Transverse colon (tissue), 4 donors: ENCODE measurements at places on chromosomes 5 and 9.

DNA sequence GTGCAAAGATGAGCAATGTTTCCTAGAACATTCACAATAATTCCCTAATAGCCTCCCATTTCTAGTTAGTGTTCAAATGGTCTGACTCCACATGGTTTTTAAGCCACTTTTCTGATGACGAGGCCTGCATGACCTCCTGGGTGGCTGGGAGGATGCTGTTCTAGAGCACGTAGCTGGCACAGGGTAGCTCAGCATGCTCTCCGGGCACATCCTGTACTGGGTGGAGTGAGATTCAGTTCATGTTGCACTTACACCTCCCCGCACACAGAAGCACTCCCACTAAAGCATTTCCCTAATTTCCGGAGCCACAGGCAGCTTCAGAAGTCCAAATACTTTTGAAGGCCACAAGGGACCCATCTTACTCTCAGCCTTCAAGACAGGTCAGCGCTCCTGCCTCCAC is 159.8 kb upstream of the LHFPL2 start:
- DNase-seq, result no peak

DNA sequence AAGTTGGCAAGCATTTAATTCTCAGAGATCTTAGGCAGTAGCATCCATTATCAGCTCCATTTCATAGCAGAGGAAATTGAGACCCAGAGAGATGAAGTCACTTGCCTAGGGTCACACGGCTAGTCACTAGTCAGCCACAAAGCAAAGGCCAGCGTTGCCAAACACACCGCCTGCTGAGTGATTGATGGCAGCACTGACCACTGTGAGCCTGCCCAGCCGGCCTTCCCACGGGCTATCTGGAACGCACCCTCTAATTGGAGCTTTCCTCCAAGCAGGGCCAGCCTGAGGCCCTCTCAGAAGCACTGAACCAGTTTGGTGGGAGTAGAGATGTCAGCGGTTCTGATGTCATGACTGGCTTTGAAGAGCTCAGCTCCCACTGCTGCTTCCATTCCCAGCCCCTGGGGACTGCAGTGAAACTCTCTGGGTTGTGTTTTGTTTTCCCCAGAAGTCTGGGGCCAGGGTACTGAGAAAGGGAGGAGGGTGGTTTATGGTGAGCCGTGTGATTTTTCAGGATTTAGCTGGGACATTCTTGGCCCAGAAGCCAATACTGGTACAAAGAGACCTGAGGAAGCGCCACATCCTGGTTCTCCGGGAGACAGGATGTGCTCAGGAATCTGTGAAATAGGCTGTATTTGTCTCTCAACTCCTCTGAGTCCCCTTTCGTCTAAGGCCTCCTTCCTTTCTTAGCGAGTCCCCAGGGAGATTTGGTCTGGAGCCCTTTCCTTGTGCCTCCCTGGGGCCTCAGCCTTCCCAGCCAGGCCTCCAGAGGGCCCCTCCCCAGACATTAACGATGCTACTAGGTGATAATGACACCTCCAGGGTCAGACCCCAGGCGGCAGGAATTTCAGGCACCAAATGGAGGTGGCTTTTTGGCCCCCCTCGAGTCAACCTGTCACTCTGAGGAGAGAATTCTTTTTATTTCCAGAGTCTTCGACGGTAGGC is 44.5 kb downstream of the SPRY4 start:
- no peak for DNase-seq

DNA sequence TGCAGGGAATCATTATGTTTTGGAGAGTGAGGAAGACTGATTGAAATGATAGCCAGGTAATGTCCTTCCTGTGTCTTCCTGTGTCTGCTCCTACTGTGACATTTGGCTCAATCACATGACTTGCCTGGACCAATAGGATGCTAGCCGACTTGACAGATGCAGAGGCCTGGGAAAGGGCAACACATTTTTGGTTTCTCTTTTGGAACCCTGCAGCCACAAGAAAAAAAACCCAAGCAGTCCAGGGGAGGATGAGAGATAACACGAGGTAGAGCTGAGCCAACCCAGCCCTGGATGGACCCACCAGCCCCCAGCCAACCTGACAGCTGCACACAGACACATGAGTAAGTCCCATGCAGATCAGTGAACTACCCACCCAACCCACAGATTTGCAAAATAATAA is 256.1 kb upstream of the SMARCA2 start:
- DNase-seq, result peak; percentile 33

DNA sequence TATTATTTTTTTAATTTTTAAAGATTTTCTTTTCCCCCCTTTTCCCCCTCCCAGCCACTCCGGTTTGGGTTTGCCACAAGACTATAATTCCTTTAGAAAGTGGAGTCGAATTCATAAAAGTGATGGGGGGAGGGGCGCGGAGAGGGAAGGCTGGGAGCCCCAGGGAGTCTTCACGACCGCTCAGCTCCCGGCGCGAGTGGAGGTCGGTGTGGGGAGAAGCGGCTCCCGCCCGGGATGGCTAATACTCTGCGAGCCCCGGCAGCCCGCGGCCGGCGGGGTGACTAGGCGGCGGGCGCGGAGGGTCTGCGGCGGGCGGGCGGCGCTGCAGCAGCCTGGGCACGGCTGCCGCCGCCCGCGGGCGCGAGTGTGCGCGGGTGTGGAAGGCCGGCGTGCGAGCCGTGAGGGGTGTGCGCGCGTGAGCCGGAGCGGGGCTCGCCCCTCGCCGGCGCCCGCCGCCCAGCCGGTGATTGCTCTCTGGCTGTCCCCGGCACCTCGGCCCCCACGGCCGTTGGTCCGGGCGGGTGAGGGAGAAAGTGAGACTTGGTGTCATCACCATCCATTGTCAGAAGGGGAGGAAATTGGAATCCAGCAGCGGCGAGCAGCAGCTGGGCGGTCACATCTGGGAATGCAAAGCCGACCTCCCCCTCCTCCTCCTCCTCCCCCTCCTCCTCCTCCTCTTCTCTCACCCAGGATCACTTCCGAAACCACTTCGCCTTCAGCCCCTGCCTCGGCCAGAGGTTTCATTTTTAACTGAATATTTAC is at the start of gene PARP8:
PARP8 (plus strand) TSS at position 377 of the 762 bp plus-strand sequence. CDS start 459 bp downstream, outside the sequence.
- peak; percentile 52 for DNase-seq

DNA sequence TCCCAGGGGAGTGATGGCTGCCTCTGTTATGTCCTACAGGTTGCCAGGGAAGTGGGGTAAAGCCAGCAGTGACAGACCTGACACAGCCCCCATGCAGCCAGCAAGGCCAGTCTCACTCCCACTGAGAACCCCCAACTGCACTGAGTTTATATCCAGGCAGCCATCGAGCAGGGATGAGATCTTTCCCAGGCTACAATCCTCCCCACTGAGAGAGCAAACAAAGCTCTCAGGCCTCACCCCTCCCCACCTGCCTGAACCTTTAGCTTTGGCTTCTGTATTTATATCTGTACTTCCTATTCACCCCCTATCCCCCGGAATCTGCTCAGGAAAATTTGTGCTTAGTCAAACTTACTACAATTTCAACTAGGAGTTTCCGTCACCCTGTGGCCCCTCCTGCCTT is 284.1 kb downstream of the FAM170A start:
- no peak for DNase-seq

GRCh38 chr5:137205231-137206027 is 293.7 kb downstream of the SPOCK1 start:
- DNase-seq, result no peak

DNA sequence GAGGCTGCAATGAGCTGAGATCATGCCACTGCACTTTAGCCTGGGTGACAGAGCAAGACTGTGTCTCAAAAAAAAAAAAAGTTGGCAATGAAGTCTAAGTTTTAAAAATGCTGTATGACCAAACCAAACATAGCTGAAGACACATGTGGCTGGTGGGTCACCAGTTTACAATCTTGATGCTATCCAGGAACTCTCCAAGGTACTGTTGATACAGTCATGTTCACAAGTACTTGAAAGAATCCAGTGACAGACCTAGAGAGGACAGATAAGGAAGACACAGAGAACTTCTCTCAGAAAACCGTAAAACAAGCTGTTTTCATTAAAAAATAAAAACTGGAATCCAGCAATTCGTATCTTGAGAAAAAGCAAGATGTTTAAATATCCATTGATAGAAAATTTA is 95.7 kb downstream of the ACTBL2 start:
- DNase-seq, result no peak

DNA sequence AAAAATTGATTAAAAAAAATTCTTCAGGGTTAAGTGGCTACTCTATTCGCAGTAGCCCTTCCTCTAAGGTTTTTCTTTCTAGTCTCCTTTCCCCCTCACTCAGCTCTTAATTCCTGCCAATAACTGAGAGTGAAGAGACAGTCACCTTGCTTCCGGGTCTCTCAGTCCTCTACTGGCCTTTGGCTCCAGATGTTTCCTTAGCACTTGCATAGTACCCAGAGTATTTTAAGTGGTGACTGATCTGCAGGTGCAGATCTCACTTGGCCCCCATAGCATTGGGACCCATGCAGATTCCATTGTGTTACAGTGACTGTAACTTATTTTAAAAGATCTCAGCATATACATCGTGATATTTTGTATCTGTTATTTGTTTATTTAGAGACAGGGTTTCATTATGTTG is 66.2 kb downstream of the GCNT1 start:
- no peak for DNase-seq

GRCh38 chr9:3828495-3828894 is 302.7 kb upstream of the RFX3 start:
- DNase-seq, result no peak

- no peak for DNase-seq
Observed at GRCh38 chr9:16029796-16030363, 477.0 kb downstream of the CCDC171 start.

- peak; percentile 25 for DNase-seq
Observed at GRCh38 chr5:147911427-147911826, 5.1 kb upstream of the C5orf46 start.

GRCh38 chr5:144072518-144072927 is 97.9 kb downstream of the YIPF5 start:
- no peak for DNase-seq

DNA sequence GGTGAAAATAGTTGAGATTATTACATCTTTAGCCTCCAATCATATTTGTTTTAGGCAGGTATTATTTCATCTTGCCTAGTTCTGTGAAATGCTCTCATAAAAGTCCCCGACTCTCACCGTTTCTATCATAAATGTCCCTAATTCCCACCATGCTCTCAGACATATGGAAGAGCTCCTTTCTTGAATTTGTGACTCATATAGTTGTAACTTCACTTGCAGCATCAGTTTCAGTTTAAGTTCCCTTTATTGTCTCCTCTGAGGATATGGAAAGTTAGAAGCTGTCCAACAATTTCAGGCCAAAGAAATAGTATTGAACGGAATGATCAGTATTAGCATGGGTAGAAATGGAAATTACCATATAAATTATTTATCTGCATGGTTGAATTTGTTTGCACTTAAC is 187.5 kb upstream of the NR4A3 start:
- DNase-seq, result no peak

DNA sequence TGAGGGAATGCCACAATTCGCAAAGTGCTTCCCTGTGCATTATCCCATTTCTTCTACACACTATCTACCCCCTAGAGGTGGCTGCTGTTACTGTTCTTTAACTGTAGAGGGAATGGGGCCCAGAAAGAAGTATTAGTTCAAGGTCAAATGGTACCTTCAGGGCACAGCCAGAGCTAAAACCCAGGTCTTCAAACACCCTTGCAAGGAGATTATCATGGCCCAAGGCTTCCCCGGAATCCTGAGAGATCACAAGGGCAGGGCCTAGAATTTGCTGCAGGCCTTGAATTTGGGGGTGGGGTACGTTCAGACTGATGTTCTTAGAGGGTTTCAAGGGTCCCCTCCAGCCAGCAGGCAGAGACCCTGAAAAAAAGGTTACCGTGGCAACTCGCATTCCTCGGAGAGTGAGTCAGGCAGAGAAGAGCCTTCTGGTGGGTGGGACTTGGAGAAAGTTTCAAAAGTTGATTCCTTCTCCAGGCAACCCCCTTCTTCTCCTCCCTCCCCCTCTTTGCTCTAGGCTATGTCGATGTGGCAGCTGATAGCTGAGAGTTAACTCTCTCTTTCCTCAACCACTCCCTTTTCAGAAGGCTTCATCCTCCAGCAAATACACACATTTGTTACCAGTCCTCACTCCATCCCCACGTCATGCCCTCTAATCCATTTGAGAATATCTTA is 1.9 kb downstream of the SPARC start:
- DNase-seq, result peak; percentile 29

GRCh38 chr5:82487131-82487530 is 209.0 kb upstream of the RPS23 start:
- no peak for DNase-seq

DNA sequence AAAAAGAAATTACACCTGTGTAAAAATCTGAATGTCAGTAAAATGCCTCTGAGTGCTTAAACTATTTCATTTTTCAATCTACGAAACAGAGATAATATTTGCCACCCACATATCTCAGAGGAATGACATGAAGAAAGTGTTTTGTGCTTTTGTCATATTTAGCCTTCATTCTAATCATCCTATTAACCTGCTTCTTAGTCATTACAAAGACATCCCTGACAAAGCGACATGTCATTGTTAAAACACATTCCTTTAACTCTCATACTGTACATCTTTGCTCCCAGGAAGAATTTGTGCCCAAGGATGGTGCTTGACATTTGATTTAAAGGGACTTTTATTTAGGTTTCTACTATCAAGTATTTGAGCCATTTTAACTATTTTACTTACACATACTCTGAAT is 275.9 kb downstream of the DMRTA1 start:
- DNase-seq, result no peak

- DNase-seq, result no peak
Observed at GRCh38 chr9:104748359-104749031, 1.0 kb downstream of the NIPSNAP3A start.

GRCh38 chr5:150619359-150620230 is 20.9 kb upstream of the SYNPO start:
- DNase-seq, result no peak

DNA sequence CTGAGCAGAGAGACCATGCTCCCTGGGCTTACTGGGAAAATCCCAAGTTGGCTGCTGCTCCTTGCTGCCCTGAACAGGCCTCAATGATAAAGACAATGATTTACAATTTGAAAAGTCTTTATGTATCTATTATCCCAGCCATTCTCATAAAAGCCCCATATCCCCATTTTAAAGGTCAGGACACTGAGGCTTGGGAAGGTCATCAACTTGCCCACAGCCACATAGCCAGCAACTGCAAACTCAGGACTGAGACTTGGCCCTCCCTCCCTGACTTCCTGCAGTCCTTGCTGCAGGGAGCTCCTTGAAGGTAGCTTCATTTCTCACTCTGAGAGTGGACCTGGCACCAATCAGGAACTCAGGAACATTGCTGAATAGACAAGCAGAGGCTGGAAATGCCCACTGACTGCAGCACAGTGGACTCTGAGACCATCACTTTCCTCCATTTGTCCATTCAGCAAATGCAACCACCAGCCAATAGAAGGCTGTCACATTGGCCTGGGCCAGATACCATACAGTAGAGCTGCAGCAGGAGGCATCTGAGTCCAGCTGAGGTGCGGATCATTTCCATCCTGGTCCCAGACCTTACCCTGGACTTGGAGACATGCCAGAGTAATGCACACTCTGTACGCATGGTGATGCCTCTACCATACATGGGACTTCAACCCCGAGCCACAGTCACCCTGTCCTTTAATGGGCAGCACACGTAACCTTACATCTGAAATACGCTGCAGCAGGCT is 18.3 kb downstream of the TNIP1 start:
- no peak for DNase-seq
